Adipocyte (in vitro differentiated cells): ENCODE measurements at places on chromosomes 3 and 15.

DNA sequence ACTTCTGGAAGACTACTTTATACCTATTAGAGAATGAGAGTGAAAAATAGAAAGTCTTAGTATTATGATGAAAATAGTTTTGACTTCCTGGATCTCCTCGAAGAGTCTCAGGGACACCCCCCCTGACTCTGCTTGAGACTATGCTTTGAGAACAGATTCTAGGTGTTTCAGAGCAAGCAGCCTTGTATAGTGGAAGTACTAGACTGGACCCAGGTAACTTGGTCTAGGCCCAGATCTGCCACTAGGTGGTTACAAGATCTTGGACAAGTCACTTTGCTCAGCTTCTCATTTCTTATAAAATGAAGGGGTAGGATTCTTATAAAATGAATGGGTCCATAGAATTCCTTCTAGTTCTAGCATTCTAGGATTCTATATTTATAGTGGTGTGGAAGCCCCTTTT is 9.1 kb downstream of the ABHD5 start:
- no peak for DNase-seq

GRCh38 chr15:71737761-71738160 is 72.6 kb upstream of the NR2E3 start:
- DNase-seq = no peak

GRCh38 chr15:28960979-28961378 is 75.2 kb downstream of the APBA2 start:
- DNase-seq = peak; percentile 19

DNA sequence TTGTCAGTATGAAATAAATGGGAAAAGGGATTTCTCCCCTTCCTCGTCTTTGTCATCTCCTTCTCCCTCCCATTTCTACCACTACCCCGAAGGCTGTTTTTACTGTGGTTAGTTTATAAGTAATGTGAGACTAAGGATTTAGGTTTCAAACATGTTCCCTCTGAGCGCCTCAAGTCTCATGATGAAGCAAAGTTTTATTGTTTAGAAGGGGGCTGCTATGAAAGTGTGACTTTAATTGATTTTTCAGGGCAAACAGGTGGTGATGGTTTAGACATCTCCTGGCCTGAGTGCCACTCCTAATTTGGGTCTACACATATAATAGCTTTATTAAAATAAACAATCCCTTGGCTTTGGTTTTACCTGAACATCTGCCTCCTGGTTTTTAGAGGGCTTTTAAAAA is 185.5 kb downstream of the MCTP2 start:
- DNase-seq = no peak

- DNase-seq = no peak
These were observed 527.9 kb upstream of the TBL1XR1 start for GRCh38 chr3:177725165-177725564.

DNA sequence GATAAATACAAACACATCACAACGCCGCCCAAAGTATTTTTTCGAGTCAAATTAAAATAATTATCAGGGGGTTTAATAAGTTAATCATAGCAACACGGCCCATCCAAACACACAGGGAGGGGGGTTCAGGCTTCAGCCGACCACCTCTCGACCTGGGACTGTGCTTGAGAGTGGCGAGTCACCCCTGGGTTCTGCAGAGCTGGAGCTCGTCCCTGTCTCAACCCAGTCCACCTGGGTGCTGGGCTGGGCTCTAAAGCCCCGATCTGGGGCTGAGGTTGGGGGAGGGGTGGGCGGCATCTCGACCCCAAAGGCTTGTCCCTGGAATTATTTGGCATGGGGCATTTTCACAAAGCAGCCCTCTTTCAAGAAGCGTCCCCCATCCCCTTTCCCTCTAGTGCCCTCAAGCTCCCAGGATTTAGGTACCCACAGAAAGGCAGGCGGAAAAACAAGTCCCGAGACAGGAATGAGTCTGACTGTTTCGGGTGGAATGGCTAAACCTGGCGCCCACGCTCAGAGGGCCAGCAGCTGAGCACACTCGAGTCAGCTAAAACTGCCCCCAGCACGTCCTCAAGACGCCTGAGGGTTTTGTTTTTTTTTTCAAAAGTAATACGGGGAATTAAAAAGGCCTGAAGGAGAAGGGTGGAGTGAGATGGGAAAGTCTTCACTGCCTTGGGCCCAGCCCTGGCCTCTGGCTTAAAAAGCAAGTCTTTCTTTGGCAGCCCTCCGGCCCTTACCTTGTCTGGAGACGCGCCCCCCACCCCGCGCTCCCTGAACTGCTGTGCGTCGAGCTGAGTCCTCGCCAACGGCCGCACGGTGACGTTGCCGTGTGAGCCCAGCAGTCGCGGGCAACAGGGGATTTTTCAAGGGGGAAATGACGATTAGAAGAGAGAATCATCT is 32.5 kb downstream of the NR2F2 start:
- no peak for DNase-seq

DNA sequence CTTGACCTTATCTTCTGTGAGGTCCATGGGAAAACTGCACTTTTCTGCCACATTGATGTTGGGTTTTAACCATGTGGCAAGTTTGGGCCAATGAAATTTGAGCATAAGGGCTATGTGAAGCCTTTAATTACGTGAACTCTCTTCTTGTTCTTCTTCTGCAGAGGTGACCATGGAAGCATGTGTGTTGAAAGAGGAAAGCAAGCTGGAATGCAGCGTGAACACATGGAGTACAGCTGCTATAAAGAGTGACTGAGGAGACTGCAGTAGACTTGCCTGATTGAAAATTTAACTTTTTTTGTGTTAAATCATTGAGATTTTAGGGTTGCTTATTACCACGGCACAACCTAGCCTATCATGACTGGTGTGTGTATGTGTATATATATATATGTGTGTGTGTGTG is 347.3 kb downstream of the ZIC1 start:
- DNase-seq = no peak
